ENCODE measurements at places on chromosomes 7 and 10.
A peak's percentile ranks its signal among the peaks of the same experiment; 100 is the strongest.

DNA sequence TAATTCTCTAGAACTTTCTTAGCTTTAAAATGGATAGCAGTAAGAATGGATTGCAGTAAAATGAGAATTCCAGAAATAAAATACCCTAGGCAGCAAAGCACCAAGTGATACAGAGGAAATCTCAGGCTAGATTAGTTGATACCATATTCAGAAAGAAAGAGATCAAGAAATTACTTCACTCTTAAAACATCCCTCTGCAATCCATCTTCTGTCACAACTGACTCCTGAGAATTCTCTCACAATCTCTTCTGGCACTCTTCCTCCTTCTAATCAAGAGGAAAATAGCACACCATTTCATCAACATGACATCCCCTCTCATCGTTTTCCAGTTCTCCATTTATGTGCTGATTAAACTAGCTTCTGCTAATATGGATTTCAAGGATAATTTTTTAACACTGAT is 42.2 kb upstream of the LAMB1 start:
- DNase-seq: no peak

GRCh38 chr10:7285522-7286322 is 125.1 kb downstream of the SFMBT2 start:
- no peak for DNase-seq

DNA sequence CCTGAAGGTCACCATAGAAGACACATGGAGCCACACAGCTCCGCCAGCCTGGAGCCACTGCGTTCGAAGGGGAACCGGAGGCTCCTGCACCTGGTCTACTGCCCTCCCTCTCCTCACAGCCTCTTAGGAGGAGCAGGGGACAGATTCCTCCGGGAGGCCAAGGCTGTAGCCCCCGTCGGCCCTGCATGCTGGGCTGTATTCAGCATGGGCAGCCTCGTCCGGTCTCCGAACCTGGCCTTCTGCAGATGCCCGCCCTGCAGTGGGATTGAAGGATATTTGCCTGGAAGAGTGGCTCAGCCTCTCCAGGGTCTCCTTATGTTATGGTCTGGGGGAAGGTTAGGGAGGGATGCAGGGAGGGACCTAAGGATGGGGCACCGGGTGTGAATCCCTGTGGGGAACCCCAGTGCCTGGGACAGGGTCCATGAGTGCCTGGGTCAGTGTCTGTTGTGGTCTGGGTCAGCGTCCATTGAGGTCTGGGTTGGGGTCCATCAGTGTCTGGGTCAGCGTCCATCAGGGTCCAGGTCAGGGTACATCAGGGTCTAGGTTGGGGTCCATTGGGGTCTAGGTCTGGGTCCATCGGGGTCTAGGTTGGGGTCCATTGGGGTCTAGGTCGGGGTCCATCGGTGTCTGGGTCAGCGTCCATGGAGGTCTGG is 13.0 kb upstream of the SCART1 start:
- DNase-seq: no peak

GRCh38 chr10:62885684-62886461 is 69.7 kb upstream of the EGR2 start:
- peak; percentile 52 for DNase-seq

DNA sequence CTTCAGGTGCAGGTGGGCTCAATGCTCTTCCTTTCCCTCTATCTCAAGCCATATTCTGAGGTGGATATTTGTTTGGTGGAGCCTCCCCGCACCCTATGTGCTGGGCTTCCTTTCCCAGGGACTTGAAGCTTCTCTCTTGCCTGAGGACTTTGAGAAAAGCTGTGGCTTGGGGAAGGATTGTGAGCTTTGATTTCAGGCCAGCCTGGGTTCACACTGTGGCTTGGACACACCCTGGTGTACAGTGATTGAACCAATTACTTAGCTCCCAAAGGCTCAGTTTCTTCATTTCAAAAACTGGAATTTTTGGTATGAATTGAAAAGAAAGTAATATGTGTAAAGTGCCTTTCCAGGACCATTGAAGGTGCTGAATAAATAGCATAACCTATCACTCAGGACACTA is 224.5 kb upstream of the GLI3 start:
- DNase-seq: no peak

- DNase-seq: peak; percentile 92
Observed at GRCh38 chr7:95527033-95527775, 41.5 kb downstream of the ASB4 start.

GRCh38 chr7:38323156-38323555 is 49.7 kb upstream of the TARP start:
- no peak for DNase-seq

DNA sequence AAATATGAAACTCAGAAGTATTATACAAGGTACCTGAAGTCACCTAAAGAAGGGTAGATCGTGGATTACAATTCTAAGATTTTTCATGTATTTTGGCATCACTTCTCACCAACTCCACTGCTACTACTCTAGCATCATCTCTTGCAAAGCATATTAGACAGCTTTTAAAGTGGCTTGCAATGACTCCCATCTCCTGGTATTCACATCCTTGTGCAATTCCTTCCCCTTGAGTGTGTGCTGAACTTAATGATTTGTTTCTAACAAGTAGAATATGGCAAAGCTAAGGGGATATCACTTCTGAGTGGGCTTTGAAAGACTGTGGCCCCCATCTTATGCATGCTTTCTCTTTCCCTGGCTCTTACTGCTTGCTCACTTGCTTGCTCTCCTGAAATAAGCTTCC is 280.2 kb downstream of the SNX13 start:
- DNase-seq: no peak

DNA sequence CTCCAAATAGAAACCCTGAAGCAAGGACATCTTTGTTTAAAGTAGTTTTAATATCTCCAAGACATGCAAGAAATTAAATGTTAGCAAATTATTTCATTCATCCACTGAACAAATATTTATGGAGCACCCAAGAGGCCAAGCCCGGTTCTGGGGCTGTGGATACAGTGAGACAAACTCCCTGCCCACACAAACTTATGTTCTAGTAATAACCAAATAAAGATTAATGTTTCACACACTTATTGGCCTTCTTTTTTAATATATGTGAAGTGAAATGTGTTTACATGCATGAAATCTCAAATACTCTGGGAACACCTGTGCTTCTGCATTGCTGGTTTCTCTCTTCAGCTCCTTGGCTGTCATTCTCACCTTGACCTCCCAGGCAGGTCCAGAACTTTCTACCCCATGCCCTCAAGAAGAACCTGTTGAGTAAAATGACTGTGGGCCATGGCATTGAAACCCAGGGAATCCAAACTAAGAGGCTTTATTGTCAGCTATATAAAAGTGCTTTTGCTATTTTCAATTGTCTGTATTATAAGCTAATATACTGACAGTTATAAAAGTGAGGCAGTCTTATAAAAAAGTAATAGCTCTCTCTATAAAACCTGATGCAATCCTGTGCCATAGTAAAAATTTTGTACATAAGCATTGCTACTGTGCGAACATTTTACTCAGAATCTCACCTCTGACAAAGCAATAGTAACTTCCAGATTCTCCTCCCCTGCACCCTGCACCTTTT is 43.7 kb downstream of the SVIL start:
- no peak for DNase-seq

- DNase-seq: no peak
Observed at GRCh38 chr7:85627791-85628586, 441.1 kb upstream of the SEMA3D start.

DNA sequence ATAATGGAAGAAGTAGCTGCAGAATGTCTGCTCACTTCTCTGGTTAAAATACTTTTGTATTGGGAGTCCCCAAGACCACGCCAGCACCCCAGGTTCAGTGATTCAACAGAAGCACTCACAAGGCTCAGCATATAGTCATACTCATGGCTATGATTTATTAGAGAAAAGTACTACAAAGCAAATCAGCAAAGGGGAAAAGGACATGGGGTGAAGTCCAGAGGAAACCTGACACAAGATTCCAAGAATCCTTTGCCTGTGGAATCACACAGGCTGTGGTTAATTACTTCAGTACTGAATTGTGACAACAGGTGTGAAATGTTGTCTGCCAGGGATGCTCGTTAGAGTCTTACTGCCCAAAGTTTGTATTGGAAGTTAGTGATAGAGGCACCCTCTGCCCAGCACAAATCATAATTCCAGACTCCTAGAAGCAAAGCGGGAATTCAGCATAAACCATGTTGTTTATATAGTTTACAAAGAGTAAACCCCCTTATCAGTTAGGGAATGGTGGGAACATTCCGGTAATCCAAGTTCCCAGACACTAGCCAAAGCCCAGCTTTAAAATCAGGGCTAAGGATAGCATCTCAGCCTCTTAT is 79.4 kb downstream of the HYCC1 start:
- DNase-seq: no peak

DNA sequence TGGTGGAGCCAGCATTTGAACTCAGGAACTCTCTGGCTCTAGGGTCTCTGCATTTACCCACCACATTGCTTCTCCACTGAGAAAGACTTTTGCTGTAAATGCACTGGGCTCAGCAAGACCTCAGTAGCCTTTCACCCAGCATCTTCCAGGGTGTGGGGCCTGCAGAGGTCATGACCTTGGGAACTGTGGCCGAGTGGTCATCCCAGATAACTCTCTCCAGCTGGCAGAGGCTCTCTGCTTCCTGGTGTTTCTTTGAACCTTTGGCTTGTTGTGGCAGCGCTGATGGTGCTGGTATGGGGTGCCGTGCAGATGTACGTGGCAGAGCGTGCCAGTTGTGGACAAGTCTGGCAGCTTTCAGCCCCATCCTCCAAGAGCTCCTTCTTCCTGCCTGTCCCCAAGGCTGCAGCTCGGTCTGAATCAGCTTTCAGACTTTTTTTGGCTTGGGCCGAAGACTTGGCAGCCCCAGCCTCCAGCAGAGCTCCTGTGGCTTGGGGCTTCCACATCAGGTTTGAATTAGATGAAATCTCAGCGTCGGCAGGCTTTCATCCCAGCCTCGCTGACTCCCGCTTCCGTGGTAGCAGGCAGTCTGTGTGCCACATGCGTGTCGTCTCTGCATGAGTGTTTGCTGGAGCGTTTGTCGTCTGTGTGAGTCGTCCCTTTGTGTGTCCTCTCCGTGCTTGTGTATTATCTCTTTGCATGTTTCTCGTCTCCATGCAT is 21.5 kb downstream of the ADAMTS14 start:
- DNase-seq: no peak

DNA sequence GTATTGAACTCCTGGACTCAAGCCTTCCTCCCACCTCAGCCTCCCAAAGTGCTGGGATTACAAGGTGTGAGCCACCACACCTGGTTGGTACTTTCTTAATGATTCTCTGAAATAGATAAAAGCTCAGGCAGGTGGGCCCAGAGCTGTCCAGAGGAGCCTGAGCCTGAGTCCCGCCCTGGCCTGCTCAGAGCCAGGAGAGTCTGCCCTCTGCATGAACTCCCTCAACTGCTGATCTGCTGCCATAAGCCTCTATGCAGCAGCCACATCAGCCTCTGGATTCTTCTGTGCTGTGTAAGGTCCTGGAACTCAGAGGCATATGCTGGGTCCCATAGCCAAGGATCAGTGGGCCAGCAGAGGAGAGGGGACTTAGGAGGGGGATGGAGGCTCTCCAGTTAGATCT is 23.1 kb upstream of the DDIT4 start:
- DNase-seq: no peak

GRCh38 chr10:60140651-60141632 is 234.6 kb upstream of the CCDC6 start:
- DNase-seq: no peak

DNA sequence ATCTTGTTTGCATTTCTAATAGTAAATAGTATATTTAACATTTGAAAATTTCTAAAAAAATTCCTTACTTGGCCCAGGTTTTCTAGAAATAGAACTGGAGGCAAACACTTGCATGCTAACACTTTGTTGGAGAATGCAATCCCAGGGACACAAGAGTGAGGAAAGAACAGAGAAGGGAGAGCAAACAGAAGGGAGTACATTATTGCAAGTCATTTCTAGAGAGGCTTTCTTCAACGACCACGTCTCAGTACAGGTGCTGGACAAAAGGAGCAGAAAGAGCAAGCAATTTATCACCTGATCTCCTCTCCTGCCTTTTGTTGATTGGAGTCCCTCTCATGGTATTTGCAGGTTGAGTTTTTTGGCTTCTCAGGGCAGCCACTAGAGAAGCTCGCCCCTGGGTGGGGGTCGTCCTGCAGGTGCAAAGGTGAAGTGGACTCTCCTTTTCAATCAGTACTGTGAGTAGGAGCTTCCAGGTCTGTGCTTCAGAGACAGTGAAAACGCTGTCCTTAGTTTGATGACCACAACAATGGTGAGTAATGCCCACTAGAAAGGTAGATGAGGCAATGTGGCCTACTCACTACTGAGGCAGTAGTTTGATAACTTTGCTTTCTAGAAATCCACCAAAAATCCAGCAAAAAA is 5.2 kb downstream of the CPED1 start:
- DNase-seq: no peak

DNA sequence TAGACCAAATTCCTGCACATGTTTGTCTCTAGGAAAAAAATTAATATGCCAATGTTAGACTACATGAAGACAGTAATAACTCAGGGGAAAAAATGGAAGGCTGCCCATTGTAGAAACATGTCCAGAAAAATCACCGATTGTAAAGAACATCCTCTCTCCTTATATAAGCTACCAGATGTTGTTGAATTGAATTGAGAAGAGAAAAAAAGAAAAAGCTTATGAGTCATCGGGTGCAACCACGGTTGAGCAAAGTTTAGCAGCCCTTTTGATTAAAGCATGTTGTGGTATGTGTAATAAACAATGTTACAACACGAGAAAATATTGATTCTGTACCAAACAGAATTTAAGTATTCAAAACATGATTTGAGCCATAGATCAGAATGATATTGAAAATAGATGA is 102.3 kb upstream of the ARHGAP21 start:
- peak; percentile 28 for DNase-seq

- DNase-seq: no peak
Observed at GRCh38 chr7:1314908-1315450, 82.3 kb downstream of the UNCX start.

DNA sequence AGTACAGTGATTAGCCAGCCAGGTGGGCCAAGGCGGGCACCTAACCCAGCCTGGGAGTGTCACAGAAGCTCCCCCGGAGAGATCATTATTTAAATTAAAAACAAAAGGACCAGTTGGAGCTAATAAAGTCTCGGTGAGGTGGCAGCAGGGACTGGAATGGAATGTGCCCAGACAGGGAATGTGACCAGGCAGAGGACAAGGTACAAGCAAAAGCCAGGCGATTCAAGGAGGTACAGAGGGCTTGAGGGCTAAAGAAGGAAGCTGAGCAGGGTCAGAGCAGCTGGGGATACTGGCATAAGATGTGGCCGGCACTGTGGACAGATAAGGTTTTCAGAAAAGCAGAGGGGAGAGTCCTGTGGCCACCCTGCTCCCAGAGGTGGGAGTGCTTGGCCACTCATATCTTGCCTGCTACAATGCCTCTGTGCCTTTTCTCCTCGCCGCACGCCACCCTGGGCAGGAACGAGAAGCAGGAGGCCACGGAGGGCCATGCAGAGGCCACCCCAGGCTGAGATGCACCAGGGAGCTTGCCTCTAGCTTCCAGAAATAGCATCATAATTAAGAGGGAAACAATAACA is 13.2 kb downstream of the TMEM273 start:
- DNase-seq: no peak

GRCh38 chr10:82438277-82438676 is 563.3 kb downstream of the NRG3 start:
- DNase-seq: no peak

DNA sequence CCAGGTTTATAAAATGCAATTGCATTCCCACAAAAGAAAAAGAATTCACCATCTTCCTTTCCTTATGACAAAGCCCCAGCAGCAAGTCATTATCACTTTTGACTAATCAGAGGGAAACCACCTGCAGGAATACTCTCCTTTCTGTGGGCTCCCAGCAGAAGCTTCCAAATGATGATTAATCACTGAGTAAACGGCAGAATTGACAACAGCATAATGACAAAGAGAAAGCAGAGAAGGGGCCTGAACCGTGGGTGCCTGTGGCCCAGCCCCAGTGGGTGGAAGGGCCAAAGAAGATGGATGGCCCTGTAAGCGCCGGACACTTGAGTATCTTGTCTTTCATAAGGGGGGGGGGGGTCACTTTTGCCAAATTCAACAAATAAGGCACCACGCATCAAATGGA is 152.4 kb upstream of the NRBF2 start:
- DNase-seq: no peak
